ENCODE measurements at places on chromosomes 16 and 17. TPM values are rescaled to one million over a fixed set of nuclear protein-coding genes. Genes with fewer than 3 reads are reported as not detected.

Gene TRIM65
- 26.3 TPM for total RNA-seq

Gene CTRL
- total RNA-seq, result not detected

- H3K36me3 ChIP-seq, result no peaks in the 10 kb centered on the region
- DNase-seq, result peak; percentile 10
- no peaks in the 10 kb centered on the region for H3K4me1 ChIP-seq
- H3K27me3 ChIP-seq, result no peaks in the 10 kb centered on the region
- H3K4me3 ChIP-seq, result no peak overlapping the region
Observed at GRCh38 chr17:37506678-37507077, 17.0 kb downstream of the DUSP14 start.

Gene SPATA22
- 0.26 TPM for total RNA-seq

DNA sequence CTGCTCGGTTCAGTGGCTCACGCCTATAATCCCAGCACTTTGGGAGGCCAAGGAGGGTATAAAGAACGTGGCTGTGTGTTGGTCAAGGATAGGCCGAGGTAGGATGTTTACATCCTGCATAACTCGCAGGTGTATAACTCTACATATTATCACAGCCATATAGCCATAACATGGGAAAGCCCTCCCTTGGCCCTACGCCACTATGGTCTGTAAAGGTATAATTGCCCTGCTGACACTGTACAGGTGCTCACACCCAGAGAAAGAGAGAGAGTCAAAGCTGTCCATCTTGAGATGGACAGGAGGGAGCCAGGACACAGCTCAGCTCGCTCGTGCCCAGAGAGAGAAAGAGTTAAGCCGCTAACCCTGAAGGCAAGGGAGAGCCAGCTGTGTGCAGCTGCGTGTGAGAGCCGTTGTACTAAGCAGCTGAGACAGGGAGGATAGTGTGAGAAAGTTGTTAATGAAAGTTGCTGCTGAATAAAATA lies 30.4 kb upstream of the DHX8 start:
- H3K4me1 ChIP-seq, result peaks cover 19% of the 10 kb centered on the region
- H3K27ac ChIP-seq, result no peak overlapping the region
- H3K27me3 ChIP-seq, result no peaks in the 10 kb centered on the region
- peak; percentile 88 for DNase-seq
- H3K4me3 ChIP-seq, result no peak overlapping the region

DNA sequence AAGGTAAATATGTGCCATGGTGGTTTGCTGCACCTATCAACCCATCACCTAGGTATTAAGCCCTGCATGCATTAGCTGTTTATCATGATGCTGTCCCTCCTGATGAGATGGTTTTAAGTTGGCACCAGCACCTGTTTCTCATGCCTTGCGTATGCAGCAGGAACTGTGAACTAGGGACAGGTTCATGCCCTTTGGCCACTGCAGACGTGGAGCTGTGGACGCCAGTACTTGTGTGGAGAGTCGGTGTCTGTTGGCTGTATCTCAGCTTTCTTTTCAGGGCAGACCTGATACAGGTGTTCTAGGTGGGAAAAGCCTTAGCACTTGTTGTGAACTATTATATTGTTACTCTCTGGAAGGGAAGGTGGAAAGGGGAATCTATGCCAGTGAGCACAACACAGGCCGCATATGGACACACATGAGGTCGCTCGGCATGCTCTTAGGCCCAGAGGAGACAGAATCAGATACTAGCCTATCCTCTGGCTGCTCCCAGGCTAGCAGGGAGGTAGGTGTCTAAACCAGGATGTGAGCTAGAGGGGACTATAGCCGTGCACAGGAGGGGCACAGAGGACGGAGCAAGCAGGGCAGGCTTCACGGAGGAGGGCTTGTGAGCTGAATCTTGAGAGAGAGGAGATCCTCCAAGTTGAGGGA lies 22.5 kb downstream of the MSI2 start:
- no peak overlapping the region for H3K4me3 ChIP-seq
- no peak for DNase-seq

Gene PMFBP1
- total RNA-seq, result 0.67 TPM

Gene NUP88
- total RNA-seq, result 44.5 TPM

DNA sequence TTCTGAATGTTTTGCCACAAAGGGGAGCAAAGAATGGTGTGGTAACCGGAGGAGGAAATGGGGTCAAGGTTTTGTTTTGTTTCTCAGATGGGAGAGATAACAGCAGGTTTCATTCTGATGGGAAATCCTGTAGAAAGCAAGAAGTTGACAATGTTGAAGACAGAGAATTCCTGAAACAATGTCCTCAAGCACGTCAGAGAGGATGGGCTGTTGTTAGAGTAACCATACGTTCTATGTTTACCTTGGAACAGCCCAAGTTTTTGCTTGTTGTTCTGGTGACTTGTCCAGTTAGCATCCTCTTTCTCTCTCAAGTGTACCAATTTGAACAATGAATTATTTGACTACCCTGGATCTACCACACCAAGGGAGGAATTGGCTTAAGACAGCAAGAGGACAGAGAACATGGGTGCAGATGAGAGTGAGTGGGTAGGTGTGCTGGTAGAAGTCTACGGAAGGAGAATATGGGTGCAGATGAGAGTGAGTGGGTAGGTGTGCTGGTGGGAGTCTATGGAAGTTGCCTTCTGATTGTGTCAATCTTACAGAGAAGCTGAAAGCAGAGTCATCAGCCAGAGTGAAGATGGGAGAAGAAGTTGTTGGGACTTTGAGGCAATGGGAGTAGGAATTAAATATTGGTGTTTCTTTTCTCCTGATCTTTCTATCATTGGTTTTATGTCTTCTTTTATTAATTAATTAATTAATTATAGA lies 14.8 kb upstream of the NSRP1 start:
- no peak overlapping the region for H3K4me3 ChIP-seq
- no peak overlapping the region for H3K27ac ChIP-seq

Gene HAP1
- total RNA-seq, result 0.16 TPM

Gene MYOCD
- 3.3 TPM for total RNA-seq

Gene MMP2
- total RNA-seq, result 606 TPM

Gene HBA2
- 142 TPM for total RNA-seq

GRCh38 chr17:77317091-77317750 lies 176.5 kb downstream of the SEC14L1 start:
- H3K4me3 ChIP-seq, result no peak overlapping the region
- H3K27me3 ChIP-seq, result no peaks in the 10 kb centered on the region
- no peaks in the 10 kb centered on the region for H3K36me3 ChIP-seq
- H3K27ac ChIP-seq, result no peak overlapping the region
- peaks cover 34% of the 10 kb centered on the region for H3K4me1 ChIP-seq

Gene TPSD1
- not detected for total RNA-seq

- no peaks in the 10 kb centered on the region for H3K36me3 ChIP-seq
- peak overlapping the region; percentile 51 for H3K27ac ChIP-seq
- no peak overlapping the region for H3K4me3 ChIP-seq
- peaks cover 18% of the 10 kb centered on the region for H3K4me1 ChIP-seq
- H3K27me3 ChIP-seq, result no peaks in the 10 kb centered on the region
Observed at GRCh38 chr16:85202631-85203461, 90.6 kb upstream of the CIBAR2 start.

DNA sequence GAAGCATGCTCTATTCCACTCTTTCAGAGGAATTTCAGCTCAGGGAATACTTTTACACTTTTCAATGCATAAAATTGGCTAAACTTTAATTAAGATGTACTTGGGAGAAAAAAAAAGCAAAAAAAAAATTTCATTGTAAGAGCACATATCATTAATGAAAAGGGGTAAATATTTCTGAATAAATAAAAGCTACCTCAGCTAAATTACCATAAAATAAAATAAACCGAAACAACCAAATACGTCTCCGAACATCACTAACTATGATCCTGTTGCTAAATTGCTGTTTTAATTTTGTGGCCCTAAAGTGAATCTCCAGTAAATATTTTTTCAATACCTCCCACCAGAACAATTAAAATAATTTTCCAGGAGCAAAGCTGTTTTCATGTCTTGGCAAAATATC lies 203.7 kb upstream of the KCNJ16 start:
- no peaks in the 10 kb centered on the region for H3K36me3 ChIP-seq
- H3K27me3 ChIP-seq, result no peaks in the 10 kb centered on the region
- H3K4me3 ChIP-seq, result no peak overlapping the region
- no peaks in the 10 kb centered on the region for H3K4me1 ChIP-seq
- H3K27ac ChIP-seq, result no peak overlapping the region

DNA sequence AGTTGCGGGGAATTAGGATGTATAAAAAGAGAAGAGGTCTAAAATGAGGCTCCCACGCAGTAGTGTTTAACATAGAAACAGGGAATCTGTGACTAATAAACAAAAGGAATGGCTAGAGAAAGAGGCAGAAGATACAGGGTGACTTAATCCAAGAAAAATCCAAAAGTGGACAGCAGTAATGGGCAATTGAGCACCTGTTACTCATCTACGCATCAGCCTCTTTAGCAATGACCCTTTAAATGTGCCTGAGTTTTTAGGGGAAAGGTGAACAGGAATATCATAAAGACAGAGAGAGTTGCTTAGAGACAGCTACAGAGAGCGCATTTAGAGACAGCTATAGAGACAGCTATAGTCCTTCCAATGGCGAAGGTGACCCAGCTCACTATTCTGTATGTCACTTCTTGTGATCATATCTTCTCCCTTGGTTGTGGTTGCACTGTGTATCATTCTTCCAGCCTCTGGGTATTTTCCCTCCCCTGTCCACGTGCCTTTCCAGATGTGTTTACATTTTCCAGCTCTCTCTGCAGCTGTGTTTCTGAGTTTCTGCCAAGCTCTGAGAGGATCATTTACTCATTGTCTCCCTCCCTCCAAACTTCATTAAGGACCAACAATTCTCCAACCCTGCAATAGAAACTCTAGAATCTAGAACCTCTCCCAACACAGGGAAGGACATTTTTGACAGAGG lies 61.5 kb downstream of the MYOCD start:
- no peaks in the 10 kb centered on the region for H3K27me3 ChIP-seq

DNA sequence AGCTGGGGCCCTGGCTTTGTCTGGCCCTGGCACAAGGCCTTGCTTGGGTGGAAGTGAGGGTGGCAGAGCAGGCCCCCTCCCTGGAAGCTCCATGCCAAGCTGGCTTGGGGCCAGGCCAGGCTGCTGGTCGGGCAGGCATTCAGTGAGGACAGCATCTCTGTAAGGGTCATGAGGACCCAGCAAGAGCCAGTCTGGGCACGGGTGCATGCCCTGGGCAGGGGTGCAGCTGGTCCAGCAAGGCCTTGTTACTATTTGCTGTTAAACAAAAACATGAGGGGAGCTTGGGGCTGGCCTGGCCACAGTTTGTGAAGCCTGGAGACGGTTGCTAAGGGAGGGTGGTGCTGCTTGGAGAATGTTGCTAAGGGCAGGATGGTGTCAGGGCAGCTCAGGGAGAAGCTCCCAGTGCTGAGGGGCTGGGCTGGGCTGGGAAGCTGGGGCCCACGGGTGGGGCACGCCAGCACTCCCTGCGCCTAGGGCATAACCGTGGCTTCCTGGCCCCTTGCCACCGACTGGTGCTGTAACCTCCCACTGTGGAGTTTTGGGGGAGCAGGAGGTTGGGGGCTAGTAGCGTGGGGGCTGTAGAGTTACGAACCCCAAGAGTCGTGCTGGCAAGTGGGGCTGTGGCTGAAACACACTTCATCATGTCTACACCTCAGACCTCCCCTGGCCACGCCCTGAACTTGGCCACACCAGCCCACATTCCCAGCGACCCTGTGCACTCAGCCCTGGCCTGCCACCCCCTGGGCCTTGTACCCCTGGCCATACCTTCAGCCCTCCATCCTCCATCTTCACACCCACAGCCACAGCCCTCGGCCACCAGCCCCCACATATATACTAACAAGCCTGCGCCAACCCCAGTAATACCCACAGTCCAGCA lies 1.6 kb downstream of the TPPP3 start:
- DNase-seq, result peak; percentile 35
- H3K27ac ChIP-seq, result peak overlapping the region; percentile 65
- H3K36me3 ChIP-seq, result no peaks in the 10 kb centered on the region
- peaks cover 74% of the 10 kb centered on the region for H3K4me1 ChIP-seq
- peaks cover 43% of the 10 kb centered on the region for H3K27me3 ChIP-seq

GRCh38 chr17:79325709-79326430 lies 251.2 kb downstream of the ENGASE start:
- no peaks in the 10 kb centered on the region for H3K27me3 ChIP-seq
- no peaks in the 10 kb centered on the region for H3K4me1 ChIP-seq
- no peaks in the 10 kb centered on the region for H3K36me3 ChIP-seq
- H3K27ac ChIP-seq, result no peak overlapping the region
- H3K4me3 ChIP-seq, result no peak overlapping the region

- peaks cover 50% of the 10 kb centered on the region for H3K36me3 ChIP-seq
- no peak overlapping the region for H3K4me3 ChIP-seq
Observed at GRCh38 chr16:75621170-75621477, 2.0 kb downstream of the ADAT1 start.

DNA sequence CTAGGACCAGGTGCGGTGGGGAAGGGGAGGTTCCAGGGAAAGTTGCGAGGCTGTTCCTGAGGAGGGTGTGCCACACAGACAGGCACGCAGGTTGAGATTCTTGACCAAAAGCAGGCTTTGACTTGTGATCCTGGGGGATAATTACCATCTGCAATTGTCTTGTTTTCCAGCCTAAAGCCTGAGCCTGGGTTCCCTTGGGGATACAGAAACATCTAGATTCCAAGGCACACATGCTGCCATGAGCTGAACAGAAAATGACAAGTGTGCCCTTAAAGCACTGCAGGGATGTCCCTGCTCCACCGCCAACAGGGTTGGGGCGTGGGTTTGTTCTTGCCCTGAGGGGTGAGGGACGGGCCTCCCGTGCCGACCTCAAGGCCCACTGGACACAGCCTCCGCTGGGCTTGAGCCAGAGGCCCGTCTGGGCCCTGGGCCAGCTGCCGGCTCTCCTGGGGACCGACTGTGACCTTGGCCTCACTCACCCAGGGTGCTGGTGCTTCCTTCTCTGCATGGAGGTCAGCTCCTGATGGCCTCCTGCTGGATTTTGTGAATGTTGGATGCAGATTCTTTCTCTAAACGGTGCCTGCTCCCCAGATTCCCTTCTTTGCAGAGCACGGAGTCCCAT lies 14.0 kb downstream of the CA5A start:
- H3K4me3 ChIP-seq, result no peak overlapping the region
- no peaks in the 10 kb centered on the region for H3K36me3 ChIP-seq
- H3K4me1 ChIP-seq, result peaks cover 9% of the 10 kb centered on the region
- H3K27ac ChIP-seq, result no peak overlapping the region
- no peak for DNase-seq
- no peaks in the 10 kb centered on the region for H3K27me3 ChIP-seq

- H3K4me1 ChIP-seq, result peaks cover 9% of the 10 kb centered on the region
- H3K36me3 ChIP-seq, result no peaks in the 10 kb centered on the region
- H3K27me3 ChIP-seq, result no peaks in the 10 kb centered on the region
- no peak overlapping the region for H3K4me3 ChIP-seq
Observed at GRCh38 chr16:85151603-85152413, 39.5 kb upstream of the CIBAR2 start.
